Naive thymus-derived CD4-positive, alpha-beta T cell (primary cell): ENCODE measurements at places on chromosomes 7 and 10. TPM values are rescaled to one million over a fixed set of nuclear protein-coding genes. Genes with fewer than 3 reads are reported as not detected.

DNA sequence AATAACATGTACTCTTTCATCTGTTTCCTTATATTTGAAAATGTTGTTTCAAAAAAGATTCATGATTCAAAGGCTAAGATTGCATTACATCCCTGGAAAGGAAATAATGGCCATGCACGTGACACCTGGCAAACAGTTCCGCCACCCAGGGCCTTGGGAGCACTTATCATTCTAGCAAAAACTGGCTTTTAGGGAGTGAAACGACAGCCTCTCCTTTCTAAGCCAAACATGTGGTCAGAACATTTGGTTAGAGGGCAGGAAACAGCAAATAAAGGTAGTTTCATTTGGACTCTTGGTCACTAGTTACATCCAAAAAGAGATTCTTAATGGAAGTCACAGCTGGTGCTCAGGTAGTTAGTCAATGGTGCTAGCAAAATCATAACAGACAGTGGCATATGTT is 83.5 kb downstream of the FAS start:
- no peak overlapping the region for H3K27ac ChIP-seq
- H3K27me3 ChIP-seq = no peaks in the 10 kb centered on the region
- no peak for DNase-seq
- H3K4me3 ChIP-seq = no peak overlapping the region
- no peaks in the 10 kb centered on the region for H3K4me1 ChIP-seq
- H3K36me3 ChIP-seq = no peaks in the 10 kb centered on the region

- no peak for DNase-seq
- H3K4me1 ChIP-seq = no peaks in the 10 kb centered on the region
- no peaks in the 10 kb centered on the region for H3K36me3 ChIP-seq
- H3K4me3 ChIP-seq = no peak overlapping the region
- no peaks in the 10 kb centered on the region for H3K27me3 ChIP-seq
These were observed 21.0 kb upstream of the EEPD1 start for GRCh38 chr7:36132012-36132411.

GRCh38 chr7:80053124-80053523 is 81.5 kb upstream of the GNAI1 start:
- H3K4me1 ChIP-seq = no peaks in the 10 kb centered on the region
- H3K27ac ChIP-seq = no peak overlapping the region
- no peaks in the 10 kb centered on the region for H3K27me3 ChIP-seq
- DNase-seq = no peak

GOLGA7B gene
- total RNA-seq = 8.5 TPM

DNA sequence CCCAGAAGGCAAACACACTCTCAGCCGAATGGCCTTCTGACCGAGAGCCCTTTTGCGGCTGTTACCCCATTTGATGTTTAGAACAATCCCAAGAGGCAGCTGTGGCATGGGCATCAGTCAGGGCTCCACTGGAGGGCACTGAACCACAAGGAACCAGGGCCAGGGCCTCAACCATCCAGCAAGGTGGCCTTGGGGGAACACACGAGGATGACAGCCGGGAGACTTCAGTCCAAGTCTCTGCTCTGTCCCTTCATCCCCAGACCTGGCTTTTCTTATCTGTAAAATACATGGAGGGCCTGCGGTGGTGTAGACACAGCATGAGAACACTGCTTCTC is 63.6 kb upstream of the INSIG1 start:
- no peaks in the 10 kb centered on the region for H3K27me3 ChIP-seq
- no peak overlapping the region for H3K4me3 ChIP-seq
- H3K27ac ChIP-seq = no peak overlapping the region
- DNase-seq = no peak
- H3K36me3 ChIP-seq = no peaks in the 10 kb centered on the region

PDGFA gene
- total RNA-seq = 0.16 TPM

ADRA2A gene
- total RNA-seq = not detected

DNA sequence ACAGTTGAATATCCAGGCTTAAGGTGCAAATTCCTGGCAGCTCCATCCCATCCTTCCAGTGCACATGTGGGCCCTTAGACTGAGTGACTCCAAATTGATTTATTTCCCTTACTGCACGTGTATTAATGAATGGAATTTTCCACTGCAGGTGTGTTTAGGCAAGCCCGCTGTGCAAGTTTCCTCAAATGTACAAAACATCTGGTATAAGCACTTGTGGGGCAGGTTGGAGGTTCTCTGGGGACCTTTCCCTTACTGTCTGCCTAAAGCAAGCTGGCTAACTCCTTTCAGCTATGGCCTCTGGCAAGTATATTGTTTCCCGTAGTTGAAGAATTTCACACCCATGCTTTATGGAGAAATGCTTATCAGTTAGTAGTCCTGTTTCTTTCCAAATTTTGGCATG is 25.3 kb upstream of the GIMAP6 start:
- H3K4me1 ChIP-seq = peaks cover 16% of the 10 kb centered on the region
- DNase-seq = no peak
- no peak overlapping the region for H3K4me3 ChIP-seq
- no peaks in the 10 kb centered on the region for H3K36me3 ChIP-seq

GRCh38 chr7:131057015-131057793 is 270.5 kb upstream of the MKLN1 start:
- peak overlapping the region; percentile 76 for H3K27ac ChIP-seq
- peaks cover 77% of the 10 kb centered on the region for H3K4me1 ChIP-seq
- no peaks in the 10 kb centered on the region for H3K36me3 ChIP-seq
- H3K27me3 ChIP-seq = no peaks in the 10 kb centered on the region
- peak; percentile 82 for DNase-seq
- H3K4me3 ChIP-seq = peak overlapping the region; percentile 11

DNA sequence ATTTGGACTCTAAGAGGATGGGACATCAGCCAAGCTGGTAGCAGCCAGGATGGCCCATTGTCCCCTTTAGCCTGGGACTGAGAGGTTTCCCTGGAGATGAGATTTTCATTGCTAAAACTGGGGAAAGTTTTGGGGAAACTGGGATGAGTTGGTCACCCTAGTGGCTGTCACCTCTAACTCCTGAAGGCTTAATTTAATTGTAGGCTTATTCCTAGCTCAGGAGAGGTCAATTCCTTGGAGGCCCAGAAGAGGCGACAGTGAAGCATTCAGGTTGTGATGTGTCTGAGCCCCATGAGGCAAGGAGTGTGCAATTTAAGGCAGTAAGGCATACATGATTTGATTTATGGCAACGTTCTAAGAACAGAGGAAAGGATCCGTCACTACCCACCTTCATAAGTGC is 24.9 kb upstream of the JAZF1 start:
- no peaks in the 10 kb centered on the region for H3K36me3 ChIP-seq
- no peak overlapping the region for H3K4me3 ChIP-seq
- H3K4me1 ChIP-seq = no peaks in the 10 kb centered on the region
- H3K27me3 ChIP-seq = no peaks in the 10 kb centered on the region

GRCh38 chr10:24556750-24557742 is 166.6 kb downstream of the ARHGAP21 start:
- peak; percentile 8 for DNase-seq
- no peak overlapping the region for H3K4me3 ChIP-seq
- H3K27me3 ChIP-seq = no peaks in the 10 kb centered on the region
- no peaks in the 10 kb centered on the region for H3K36me3 ChIP-seq
- no peaks in the 10 kb centered on the region for H3K4me1 ChIP-seq
- H3K27ac ChIP-seq = no peak overlapping the region

DNA sequence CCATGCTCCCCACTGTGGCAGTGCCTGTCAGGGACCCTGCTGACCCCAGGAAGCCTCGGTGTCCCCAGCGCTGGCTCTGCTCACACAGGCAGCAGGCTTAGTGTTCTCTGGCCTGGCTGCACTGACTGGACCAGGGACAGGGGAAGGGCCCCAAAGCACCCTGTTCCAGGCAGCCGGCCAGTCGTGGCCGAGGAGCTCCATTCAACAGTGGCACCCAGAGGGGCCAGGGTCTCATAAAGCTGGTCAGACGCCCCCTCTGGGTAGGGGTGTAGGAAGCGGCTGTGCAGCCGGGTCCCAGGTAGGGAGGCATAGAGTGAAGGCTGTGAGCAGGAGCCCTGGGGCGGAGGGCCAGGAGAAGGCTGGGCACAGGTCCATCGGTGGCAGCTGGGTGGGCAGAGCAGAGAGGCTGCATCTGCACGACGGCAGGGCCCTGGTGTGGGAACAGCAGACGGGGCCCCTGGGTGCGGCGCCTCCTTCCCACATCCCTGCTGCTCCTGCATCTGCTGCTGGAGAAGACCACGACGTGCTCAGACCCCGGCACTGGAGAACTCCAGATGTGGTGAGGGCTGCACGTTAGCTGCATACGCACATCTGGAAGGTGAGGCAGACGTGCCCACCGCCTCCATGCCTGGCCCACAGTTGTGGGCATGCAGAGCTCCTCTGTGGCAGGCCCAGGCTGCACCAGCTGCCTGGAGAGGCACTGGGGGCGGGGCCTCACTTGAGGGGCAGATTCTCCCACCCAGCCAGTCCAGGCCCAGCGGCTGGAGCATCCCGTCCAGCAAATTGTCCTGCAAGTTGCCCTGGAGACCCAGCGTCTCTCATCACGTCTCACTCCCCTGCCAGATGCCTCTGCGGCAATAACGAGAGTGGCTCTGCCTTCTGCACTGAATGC is 25.1 kb downstream of the MNX1 start:
- no peak for DNase-seq
- H3K27me3 ChIP-seq = no peaks in the 10 kb centered on the region
- H3K36me3 ChIP-seq = no peaks in the 10 kb centered on the region
- H3K27ac ChIP-seq = no peak overlapping the region

DNA sequence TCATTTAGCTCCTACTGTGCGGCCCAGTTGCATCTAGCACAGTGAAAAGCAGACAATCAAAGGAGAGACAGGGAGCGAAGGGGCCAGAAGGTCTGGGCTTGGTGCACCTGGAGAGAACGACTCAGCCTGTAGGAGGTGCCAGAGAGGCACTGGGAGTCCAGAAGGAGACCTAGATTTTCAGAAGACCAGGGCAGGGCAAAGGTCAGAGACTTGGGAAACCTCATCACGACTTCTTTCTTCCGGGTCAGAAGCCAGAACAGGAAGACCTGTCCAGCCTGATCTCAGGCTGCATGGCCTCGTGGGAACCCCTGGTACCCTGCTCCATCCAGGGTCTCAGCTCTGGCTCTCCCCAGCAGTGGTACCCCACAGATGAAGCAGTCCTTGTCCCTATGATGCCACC is 5.2 kb downstream of the AGAP3 start:
- no peaks in the 10 kb centered on the region for H3K36me3 ChIP-seq
- no peak for DNase-seq
- no peak overlapping the region for H3K27ac ChIP-seq
- H3K4me1 ChIP-seq = peaks cover 5% of the 10 kb centered on the region
- no peak overlapping the region for H3K4me3 ChIP-seq
